ENCODE measurements at places on chromosomes 5 and 9. TPM values are rescaled to one million over a fixed set of nuclear protein-coding genes. Genes with fewer than 3 reads are reported as not detected.

- DNase-seq, result no peak
These were observed 18.7 kb upstream of the AKNA start for GRCh38 chr9:114406441-114406840.

DNA sequence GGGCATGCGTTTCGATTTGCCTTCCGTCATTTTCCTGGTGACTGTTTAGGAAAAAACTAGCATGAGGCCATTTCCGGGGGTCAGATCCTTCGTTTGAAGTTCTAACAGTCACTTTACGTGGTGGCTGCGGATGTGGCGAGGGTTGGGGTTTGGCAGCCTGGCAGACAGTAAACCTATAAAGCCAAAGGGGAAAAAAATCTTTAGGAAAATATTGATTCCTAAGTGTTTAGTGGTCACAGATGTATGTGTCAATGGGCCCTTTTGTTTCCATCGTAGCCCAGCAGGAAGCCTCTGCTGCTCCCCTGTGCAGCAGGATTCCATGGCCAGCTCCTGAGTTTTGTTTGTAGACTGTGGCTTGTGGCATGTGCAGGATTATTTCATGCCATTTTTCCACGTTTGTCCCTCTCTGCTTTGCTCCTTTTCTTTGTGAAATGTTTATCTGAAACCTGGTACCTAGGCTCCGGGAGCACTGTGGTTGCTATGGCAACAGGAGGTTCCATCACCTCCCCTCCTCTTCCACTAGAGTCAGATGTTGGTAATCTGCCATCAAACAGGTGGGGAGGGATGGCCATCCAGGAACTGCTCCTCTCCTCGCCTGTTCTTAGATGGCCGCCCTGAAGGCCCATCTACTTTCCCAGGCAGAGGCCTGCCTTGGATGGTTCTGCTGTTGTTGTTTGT is 202.3 kb downstream of the AOPEP start:
- DNase-seq, result no peak

GRCh38 chr5:77259476-77259875 is 49.0 kb downstream of the PDE8B start:
- no peak for DNase-seq

The IGFBPL1 gene
- polyA plus RNA-seq, result 2.0 TPM

DNA sequence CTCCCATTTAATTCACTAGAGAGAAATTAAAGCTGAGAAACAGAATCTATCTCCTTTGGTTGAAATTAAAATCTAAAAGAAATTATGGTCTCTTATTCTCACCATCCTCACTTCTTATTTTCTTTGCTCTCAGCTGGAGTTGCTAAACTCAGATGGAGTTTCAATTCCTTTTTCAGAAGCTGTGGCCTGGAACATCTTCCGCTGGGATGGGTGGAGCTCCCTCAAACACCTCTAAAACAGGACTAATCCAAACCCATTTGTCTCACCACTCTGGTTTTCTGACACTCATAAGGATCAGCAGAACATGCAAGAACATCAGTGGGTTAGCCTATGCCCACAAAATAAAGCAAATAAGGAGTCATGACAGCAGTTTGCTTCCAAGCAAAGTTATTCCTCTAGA is 39.6 kb upstream of the CEP78 start:
- DNase-seq, result no peak

The TPPP gene
- polyA plus RNA-seq, result 3.9 TPM

The SUSD3 gene
- 8.7 TPM for polyA plus RNA-seq

GRCh38 chr9:120032639-120033038 is 547.3 kb downstream of the CDK5RAP2 start:
- DNase-seq, result no peak

The LCN9 gene
- polyA plus RNA-seq, result not detected

DNA sequence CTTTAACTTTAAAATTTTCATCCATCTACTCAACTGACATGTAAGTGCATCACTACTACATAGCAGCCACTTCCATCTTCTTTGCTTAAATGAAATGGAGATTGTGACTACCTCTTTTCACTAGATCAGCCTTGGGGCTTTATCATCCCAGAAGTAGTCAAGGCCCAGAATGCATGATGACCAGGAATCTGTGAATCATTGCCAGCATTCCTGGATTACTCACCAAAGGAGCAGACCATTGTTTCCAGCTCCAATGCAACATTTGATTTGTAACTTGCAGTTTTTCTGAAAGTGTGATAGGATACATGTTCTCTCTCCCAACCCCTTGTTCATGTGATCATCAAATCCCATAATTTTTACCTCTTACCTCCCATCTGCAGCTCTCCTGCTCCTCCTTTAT is 65.1 kb downstream of the PLPPR1 start:
- no peak for DNase-seq

The TRAF1 gene
- polyA plus RNA-seq, result 5.6 TPM

The PCSK1 gene
- 0.19 TPM for polyA plus RNA-seq

The RNF180 gene
- polyA plus RNA-seq, result 8.8 TPM

The ZFYVE16 gene
- polyA plus RNA-seq, result 60.6 TPM

DNA sequence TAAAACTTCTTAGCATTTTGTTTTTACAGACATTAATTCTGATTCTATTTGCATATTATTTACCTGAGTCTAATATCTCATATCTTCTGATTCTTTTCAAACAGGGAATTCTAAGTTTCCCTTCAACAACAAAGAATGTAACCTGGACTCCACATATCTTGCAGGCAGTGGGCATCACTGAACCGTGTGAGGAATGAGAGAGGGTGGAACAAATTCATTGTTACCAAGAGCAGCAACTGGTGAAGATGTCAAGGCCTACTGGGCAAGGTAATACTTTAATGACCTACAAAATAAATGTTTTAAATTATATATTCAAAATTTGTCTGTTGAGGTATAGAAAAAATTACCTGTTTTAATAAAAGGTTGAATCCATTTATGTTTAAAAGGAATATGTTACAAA is 455.3 kb upstream of the TUSC1 start:
- DNase-seq, result no peak

The CENPK gene
- polyA plus RNA-seq, result 30.3 TPM

DNA sequence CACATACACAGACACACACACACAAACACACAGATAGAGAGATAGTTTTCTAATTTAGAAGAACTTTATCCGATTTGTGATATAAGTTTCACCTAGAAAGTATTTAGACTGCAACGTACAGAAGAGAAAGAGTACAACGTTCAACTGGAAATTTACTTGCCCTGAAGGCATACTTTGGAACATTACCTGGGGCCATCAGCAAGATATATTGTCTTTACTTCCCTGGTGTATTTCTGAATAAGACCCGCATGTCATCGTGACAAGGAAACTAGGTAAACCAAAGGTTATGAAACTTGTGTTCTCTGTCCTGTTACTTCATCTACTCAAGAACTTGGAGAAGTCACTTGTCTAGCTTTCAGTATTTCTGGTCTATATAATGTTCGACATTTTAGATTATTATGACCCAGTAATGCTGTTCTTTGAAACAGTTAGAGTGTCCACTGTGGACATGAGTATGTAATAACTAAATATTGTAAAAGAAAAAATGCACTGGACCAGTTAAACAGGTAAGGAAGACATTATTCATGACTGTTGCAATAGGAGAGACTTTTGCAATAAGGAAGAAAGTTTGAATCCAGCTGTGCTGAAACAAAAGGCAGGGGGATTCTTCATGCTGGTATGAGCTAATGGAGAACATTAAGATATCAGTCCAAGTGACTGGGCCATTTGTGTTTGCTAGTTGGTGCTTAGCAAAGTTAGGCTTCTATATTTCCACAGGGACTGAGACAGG is 1791.1 kb downstream of the MAT2B start:
- DNase-seq, result no peak

The SNAPC3 gene
- polyA plus RNA-seq, result 45.2 TPM

The CXCL14 gene
- polyA plus RNA-seq, result 22.4 TPM

DNA sequence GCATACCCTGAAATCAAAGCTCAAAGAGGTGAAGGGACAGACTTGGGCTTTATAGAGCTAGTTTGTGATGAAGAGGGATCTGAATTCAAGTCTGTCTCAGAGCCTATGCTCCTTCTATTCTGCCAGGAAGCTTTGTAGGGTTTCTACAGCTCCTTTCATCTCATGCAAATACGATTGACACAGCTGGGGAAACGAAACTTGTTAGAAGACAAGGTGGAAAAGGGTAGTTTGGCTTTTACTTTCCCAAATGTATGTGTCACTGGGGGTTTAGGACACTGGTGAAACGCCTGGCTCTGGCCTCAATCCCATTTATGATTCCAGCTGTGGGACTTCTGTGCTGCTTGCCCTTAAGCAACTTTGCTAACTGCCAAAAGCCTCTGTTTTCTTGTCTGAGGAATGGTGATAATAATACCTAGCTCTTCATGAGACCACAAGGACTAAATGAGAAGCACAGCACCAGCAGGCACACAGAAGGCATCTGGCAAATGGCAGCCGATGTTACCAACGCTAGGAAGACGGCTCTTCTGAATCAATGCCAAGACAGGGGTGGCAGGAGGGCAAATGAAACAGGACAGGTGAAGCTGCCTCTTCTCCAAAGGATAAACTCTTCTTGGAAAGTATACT is 70.3 kb upstream of the EQTN start:
- DNase-seq, result no peak

DNA sequence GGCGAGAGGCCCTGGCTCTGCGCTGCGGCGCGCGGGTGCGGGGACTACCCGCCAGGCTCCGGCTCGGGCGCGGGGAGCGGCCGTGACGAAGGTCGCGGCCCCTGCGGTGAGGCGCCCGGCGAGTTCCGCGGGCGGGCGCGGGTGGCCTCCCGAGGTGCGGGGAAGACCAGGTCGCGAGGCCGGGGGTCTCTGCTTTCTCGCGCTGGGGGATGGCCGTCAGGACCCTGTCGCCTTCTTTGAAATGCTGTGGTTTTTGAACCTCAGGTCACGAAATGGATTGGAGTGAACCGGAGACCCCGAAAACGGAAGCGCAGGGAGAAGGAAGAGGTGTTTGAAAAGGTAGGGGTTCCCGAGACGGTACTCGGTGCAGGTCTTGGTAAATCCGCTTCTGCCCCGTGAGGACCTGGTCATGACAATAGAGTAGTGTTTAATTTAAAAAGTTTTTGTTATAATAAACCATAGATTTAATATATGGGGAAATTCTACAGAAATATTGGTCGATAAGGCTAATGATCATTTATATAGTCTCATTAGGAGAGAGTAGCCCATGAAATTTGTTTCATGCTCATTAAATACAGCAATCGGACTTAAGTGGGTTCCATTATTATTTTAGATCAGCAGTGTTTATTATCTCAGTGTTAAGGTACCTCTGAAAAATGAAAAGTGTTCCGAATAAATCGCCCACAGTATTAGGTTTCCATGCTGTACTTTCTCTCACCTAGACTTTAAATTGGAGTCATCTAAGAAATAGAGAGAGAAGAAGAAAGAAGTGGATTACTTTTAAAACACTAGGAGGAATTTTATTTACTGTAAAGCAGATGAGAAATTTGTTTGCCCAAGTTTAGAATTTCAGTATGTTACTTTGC is 279.0 kb downstream of the AOPEP start:
- DNase-seq, result no peak

- no peak for DNase-seq
These were observed 14.0 kb downstream of the AQP7 start for GRCh38 chr9:33388110-33388994.

GRCh38 chr9:27194401-27195091 is 85.5 kb downstream of the TEK start:
- no peak for DNase-seq

The FCN2 gene
- 0.93 TPM for polyA plus RNA-seq

DNA sequence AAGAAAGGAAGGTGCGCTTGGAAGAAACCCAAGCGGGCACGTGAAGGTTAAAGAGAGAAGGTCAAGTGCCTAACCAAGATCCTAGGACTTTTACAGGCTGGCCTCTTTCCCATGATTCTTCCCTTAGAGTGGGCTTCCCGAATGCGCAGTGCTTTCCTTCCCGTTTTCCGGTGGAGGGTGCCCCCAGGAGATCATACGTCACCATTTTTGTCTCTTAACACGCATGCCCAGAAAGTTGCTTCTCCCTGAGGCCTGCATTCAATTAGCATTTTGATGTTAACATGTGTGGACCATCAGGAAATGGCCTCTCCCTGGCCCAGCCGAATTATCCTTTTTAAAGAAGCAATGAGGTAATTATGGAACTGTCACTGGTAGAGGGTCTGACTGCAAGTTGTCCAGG is 1.9 kb upstream of the RUSC2 start:
- no peak for DNase-seq

DNA sequence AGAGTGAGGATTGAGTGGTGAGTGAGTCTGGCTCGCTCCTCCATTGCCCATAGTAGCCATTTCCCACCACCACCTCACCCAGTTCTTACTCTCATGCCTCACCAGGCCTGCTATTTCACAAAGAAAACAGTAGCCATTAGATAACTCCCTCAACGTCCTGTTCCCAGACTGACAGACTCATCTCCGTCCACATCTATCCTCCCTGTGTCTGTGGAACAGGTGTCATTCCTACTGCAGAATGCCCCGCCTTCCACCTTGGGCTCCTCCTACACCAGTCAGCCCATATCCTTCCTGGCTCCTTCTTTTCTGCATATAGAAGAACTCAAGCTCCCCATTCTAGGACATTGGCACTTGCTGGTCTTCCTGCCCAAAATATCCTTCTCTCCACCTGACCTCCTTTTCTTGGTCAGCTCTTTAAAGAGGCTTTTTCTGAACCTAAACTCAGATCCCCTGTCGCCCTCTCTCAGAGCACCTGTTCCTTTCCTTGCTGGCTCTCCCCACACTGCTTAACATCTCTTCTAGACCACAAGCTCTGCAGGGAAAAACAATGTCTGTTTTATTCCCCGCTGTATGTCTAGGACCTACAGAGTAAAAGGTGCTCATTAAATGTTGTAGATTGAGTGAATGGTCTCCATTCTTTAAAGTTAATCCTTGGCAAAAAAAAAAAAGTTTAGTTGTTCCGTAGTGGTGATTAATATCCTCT is 3.2 kb downstream of the TNFAIP8 start:
- DNase-seq, result no peak

DNA sequence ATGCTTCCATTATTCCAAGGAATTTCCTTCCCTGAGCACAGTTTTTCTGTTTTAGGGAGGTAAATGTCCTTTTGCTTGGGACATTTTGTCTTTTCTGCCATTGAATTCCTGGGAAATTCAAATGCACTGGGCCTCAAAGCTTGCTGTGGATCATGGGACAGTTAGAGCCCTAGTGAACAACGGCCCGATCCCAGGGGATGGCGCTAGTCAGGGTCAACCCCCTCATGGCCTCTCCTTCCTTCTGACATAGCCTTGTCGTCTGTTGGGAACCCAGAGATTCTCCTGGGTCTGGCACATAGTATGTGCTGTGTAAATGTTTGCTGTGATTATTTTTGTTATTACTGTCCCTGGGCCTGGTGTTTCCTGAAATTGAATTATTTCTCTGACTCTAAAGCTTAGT is 30.7 kb upstream of the COL15A1 start:
- no peak for DNase-seq

- DNase-seq, result no peak
These were observed 94.3 kb upstream of the NIPAL4 start for GRCh38 chr5:157365732-157366131.

The CBY3 gene
- polyA plus RNA-seq, result 1.9 TPM

- no peak for DNase-seq
These were observed 46.5 kb upstream of the CEMIP2 start for GRCh38 chr9:71814815-71815214.

The TBC1D9B gene
- 121 TPM for polyA plus RNA-seq

The ARHGEF28 gene
- polyA plus RNA-seq, result 52.7 TPM

DNA sequence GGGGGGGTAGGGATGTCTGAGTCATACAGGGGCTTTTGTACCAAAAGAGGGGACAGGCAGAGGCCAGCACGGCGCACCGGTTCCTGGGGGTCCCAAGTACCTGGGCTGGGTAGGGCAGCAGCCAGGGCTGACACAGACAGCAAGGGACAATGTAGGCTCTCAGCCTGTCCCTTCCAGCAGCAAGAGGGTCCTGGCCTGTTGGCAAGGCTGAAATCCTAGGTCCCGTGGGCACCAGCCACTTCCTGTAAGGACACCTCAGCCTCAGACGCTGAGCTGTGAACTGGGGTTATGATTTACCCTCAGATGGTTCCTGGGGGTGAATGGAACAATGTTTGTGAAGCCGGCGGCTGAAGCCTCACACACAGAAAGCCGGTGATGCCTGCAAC is 41.3 kb downstream of the NACC2 start:
- DNase-seq, result no peak

GRCh38 chr9:33187519-33188218 is 20.5 kb upstream of the B4GALT1 start:
- DNase-seq, result no peak

All from renal cortex interstitium (tissue), 15 donors.